Activated T-helper 17 cell treated with anti-CD3 and anti-CD28 coated beads, Interleukin-2, amount 50 U/mL, for 72 hours (primary cell): ENCODE measurements at places on chromosomes 7 and 10.

DNA sequence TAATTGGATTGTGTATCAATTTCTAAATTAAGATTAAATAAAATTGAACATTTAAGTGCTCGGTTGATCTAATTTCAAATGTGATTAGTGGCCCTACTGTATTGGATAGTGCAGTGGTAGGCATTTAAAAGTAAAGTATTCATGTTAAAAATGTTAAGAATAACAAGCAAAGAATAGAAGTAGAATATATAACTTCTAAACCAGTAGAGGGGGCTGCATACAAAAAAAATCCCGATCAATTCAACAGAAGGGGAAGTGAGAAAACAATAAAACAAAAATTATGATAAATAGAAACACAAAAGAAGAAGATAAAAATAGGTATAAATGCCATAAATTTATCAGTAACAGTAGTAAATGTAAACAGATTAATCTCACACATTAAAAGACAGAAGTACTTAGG, 24.9 kb upstream of the WDFY4 start:
- no peak for ATAC-seq

GRCh38 chr10:86110156-86110786, 256.3 kb downstream of the GRID1 start:
- no peak for ATAC-seq

GRCh38 chr10:21978191-21978862, 25.2 kb downstream of the DNAJC1 start:
- no peak for ATAC-seq

GRCh38 chr10:93707623-93708022, 5.2 kb upstream of the FRA10AC1 start:
- no peak for ATAC-seq

DNA sequence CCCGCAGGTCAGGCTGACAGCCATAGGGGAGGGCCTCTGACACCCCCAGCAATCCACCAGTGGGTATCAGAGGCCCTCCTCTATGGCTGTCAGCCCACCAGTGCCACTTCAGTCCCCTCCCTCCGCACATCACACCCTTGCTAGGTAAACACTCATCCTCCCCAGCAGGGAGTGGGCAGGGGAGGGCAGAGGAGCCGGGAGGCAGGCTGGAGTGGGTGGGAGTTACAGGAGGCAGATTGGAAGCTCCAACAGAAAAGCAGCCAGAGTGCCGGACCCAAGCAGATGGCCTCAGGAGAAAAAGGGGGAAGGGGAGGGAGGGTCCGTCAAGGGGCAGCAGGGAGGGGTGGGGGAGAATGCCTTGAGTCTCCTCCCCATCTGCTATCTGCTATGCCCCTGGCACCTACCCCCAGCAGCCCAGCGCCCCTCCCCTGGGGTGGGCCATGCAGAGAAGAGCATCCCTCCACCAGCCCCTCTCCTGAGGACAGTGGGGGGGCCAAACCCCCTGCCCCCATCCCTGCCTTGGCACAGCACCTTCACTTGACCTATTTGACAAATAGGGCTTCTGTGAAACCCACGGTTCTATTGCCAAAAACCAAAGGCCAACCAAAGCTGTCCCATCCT, 2.4 kb downstream of the RASGEF1A start:
- ATAC-seq = no peak

- ATAC-seq = no peak
These were observed 129.1 kb upstream of the BTBD16 start for GRCh38 chr10:122141821-122142640.

DNA sequence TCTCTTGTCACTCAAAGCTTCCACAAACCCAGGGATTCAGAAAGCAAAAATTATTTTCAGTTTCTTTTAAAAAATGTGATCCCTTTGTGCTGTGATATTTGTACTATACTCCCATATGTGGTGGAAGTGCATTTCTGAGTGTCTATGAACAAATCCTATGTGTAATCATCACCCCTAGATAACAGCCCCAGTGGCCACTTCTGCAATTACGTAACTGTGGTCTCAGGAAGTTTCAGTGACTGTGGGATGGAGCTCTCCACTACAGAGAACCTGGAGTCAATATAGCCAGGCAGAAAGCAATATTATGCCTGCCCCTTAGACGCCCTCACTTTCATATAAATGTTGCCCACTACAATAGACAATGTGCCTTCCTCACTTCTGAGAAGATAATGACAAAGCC, 1101.7 kb upstream of the GHITM start:
- ATAC-seq = no peak
